Fibroblast of the conjunctiva (primary cell): ENCODE measurements at places on chromosomes 12 and 14.

DNA sequence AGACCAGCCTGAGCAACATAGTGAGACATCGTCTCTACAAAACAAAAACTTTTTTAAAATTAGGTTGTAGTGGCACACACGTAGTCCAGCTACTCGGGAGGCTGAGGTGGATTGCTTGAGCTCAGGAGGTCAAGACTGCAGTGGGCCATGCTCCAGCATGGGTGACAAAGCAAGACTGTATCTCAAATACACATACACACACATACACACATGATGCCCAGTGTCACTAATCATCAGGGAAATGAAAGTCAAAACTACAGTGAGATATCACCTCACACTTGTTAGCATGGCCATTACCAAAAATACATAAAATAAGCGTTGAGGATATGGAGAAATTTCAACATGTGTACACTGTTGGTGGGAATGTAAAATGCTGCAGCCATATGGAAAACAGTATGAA lies 33.2 kb upstream of the KICS2 start:
- no peak for DNase-seq

GRCh38 chr12:59040656-59041055 lies 120.4 kb upstream of the LRIG3 start:
- DNase-seq, result peak; percentile 55

- no peak for DNase-seq
Observed at GRCh38 chr12:117686911-117687377, 281.8 kb downstream of the KSR2 start.

DNA sequence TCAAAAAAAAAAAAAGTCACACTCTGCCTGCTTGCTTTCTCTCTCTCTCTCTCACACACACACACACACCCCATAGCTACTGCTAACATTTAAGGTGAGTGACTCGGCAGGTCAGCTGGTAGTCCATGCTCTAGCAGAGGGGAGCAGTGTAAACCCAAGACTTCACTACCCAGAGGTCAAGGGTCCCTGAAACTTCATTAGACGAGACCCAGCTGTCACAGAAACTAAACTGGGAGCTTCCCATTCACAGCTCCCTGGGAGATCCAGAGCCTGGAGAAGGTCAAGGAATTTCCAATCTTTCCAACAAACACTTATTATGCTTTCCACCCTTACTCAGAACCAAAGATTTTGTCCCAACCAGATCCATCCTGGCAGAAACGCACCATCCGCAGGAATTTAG lies 33.2 kb downstream of the CKAP4 start:
- DNase-seq, result no peak

GRCh38 chr14:23162005-23162404 lies 21.5 kb downstream of the SLC7A8 start:
- DNase-seq, result no peak

- DNase-seq, result no peak
Observed at GRCh38 chr12:98738002-98738401, 92.9 kb downstream of the APAF1 start.

GRCh38 chr12:44509471-44509870 lies 366.6 kb downstream of the NELL2 start:
- no peak for DNase-seq

- no peak for DNase-seq
Observed at GRCh38 chr12:95458761-95459160, 15.2 kb upstream of the METAP2 start.

GRCh38 chr14:31966896-31967668 lies 110.0 kb upstream of the ARHGAP5 start:
- no peak for DNase-seq

- DNase-seq, result peak; percentile 63
Observed at GRCh38 chr14:81363746-81364378, 36.3 kb downstream of the STON2 start.

- DNase-seq, result no peak
Observed at GRCh38 chr12:68483592-68484383, 126.9 kb upstream of the RAP1B start.

- peak; percentile 57 for DNase-seq
Observed at GRCh38 chr14:105351920-105352851, 37.6 kb downstream of the PACS2 start.

DNA sequence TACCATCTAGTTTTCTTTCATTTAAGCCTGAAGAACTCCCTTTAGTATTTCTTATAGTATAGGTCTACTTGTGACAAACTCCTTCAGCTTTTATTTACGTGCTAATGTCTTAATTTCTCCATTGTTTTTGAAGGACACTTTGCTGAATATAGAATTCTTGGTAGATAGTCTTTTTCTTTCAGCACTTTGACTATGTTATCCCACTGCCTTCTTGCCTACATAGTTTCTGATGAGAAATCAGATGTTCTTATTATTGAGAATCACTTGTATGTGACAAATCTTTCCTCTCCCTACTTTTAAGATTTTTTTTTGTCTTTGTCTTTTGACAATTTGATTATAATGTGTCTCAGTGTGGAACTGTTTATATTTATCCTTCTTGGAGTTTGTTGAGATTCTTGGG lies 5.1 kb upstream of the MIS18BP1 start:
- DNase-seq, result no peak

DNA sequence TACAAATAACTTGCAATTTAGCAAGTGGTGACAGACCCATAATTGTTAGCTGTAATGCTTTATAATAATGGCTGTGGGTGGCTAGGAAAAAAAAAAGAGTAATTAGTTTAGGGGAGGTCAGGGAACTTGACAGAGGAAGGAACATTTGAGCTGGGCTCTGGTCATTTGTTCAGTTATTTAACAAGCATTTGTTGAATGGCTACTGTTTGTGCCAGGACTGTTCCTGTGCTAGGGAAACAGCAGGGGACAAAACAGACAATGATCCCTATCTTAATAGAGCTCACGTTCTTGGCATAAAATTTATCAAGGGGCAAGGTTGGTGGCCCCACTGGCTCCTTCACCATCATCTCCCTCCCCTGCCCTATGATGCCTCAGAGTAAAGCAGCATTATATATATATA lies 18.5 kb downstream of the CHST11 start:
- no peak for DNase-seq

- no peak for DNase-seq
Observed at GRCh38 chr12:3493043-3493858, 2.2 kb downstream of the PRMT8 start.

DNA sequence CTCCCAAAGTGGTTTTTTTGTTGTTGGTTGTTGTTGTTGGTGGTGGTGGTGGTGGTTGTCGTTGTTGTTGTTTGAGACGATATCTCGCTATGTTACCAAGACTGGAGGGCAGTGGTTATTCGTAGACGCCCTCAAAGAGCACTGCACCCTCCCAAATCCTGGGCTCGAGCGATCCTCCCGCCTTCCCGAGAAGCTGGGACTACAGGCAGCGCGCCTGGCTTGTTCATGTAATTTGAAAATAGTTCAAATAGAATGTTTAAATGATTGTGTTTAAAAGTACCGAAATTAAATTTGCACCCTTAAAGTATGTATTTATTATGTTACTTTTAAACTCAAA lies 439 bp upstream of the ANAPC5 start:
- no peak for DNase-seq

GRCh38 chr12:47885012-47885501 lies 19.7 kb downstream of the VDR start:
- DNase-seq, result no peak

DNA sequence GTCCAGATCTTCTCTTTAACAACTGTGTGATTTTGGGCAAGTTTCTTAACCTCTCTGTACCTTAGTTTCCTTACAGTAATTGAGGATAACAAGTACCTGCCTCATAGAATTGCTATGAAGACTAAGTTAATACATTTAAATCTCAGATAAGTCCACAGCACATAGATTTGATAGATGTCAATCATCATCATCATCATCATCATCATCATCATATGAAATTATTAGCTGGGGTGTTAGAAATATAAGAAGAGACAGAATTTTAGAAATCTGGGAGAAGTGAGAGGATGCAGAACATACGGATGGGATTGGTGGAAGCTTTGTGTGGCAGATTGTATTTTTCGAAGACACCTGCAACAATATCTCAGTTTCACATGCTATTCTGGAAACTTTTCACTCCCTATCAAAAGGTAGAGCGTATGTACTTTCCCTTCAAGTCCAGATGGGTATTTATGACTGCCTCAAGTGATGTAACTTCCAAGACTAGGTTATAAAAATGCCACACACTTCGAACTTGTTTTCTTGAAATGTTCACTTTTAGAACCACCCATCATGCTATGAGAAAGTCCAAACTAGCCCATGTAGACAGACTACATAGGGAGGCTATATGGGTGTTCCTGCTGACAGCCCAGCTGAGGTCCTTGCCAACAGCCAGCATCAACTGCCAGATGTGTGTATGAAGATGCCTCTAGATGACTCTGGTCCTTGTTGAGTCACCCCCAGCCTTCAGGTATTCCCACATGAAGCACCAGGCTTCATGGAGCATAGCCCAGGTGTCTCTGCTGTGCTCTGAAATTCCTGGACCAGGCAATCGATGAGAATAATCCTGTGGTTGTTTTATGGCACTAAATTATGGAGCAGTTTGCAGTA lies 20.7 kb upstream of the SDR39U1 start:
- no peak for DNase-seq

DNA sequence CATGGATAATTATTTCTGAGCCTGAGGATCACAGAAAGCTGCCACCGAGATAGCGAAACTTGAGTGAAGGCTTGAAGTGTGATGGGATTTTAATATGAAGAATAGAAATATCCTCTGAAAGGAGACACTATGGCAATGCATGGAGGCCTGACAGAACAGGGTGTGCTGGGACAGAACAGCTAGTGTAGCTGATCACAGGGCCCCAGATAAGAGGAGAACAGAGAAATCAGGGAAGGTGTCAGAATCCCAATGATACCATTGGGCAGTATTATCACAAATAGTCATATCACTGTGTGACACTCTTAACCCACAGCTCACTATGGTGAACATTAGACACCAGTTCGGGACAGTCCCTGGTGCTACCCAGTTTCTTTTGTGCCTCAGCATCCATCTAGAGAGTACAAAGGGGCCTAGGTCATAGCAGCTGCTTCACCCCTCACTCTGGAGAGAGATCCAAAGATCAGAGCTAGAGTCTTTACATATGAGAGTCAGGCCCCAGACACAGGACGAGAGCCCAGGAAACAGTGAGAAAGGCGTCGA lies 506 bp upstream of the OR10P1 start:
- DNase-seq, result no peak

DNA sequence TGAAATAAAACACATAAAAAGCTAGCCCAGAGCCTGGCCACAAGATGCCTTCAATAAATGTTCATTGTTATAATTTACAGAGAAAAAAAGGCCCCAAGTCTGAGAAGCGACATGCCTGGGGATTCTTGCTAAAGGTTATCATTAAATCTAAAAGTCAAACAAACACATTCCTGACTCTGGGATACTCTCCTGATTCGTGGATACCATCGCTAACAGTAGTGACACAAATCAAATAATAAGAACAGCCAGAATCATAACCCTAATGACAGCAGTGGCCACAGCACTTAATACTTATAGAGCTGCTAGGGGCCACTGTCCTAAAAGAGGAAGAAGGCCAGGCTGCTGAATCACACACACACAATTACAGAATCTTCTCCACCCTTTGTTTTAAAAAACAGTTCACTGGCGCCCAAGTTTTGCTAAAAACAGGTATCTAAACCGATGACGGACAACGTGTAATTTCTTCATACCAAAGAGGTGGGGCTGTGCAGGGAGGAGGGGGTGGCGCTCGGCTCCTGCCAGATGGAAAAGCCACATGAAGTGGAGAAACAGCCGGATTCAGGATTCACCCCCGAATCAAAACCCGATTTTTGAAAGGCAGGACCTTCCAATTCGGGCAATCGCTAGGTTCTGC lies 1.2 kb downstream of the CLIP1 start:
- DNase-seq, result no peak

- no peak for DNase-seq
Observed at GRCh38 chr12:19962192-19962591, 406.1 kb upstream of the PDE3A start.

DNA sequence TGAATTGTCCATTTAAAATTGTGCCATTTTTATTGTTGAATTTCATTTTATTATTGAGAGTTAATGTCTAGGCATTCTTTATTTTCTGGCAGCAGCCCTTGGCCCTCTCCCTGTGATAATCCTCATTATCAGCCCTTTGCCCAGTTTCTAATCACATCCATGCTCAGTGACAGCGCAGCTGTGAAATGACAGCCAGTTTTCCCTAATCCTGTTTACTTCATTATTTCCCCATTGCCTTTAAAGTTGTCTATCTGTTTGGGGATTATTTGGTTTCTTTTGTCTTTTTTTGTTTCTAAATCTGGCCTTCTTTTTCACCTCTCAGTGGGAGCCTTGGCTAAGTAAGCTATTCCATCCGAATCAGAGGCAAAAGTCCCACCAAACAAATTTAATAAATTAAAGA lies 476.9 kb downstream of the SLC6A15 start:
- no peak for DNase-seq

GRCh38 chr12:108236366-108236765 lies 102.7 kb downstream of the CMKLR1 start:
- no peak for DNase-seq

- DNase-seq, result no peak
Observed at GRCh38 chr12:85603556-85603955, 232.7 kb downstream of the RASSF9 start.

DNA sequence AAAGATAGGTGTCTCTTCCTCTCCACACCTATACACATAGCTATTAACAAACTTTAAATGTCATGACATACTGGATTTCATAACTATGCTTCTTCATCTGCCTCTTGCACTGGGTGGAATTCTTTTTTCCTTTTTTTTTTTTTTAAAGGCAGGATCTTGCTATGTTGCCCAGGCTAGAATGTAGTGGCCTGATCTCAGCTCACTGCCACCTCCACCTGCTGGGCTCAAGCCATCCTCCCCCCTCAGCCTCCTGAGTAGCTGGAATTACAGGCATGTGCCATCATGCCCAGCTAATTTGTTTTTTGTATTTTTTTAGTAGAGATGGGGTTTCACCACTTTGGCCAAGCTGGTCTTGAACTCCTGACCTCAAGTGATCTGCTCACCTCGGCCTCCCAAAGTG lies 4.8 kb downstream of the MRPL51 start:
- DNase-seq, result no peak

GRCh38 chr14:71716041-71716772 lies 216.0 kb upstream of the RGS6 start:
- no peak for DNase-seq

GRCh38 chr14:99383472-99384449 lies 96.9 kb downstream of the SETD3 start:
- no peak for DNase-seq

- no peak for DNase-seq
Observed at GRCh38 chr12:132498931-132499330, 9.0 kb downstream of the FBRSL1 start.

DNA sequence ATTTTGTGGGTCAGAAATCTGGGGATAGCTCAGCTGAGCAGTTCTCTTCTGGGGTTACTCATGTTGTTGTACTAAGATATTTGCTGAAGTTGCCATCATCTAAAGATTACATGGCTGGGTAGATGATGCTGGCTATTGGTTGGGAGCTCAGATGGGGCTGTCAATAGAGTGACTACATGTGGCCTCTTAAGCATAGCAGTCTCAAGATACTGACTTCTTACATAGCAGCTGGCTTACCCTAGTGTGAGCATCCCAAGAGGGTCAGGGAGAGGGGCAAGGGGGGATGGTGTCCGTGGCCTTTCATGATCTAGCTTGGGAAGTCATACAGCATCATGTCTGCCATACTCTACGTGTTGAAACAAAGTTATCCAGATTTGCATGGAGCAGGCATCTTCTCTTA lies 90.1 kb upstream of the HMGA2 start:
- DNase-seq, result no peak
